ENCODE measurements at places on chromosomes 1 and 21.
A peak's percentile ranks its signal among the peaks of the same experiment; 100 is the strongest.

- peak; percentile 63 for DNase-seq
Observed at GRCh38 chr1:41432481-41433280, 51.8 kb downstream of the EDN2 start.

DNA sequence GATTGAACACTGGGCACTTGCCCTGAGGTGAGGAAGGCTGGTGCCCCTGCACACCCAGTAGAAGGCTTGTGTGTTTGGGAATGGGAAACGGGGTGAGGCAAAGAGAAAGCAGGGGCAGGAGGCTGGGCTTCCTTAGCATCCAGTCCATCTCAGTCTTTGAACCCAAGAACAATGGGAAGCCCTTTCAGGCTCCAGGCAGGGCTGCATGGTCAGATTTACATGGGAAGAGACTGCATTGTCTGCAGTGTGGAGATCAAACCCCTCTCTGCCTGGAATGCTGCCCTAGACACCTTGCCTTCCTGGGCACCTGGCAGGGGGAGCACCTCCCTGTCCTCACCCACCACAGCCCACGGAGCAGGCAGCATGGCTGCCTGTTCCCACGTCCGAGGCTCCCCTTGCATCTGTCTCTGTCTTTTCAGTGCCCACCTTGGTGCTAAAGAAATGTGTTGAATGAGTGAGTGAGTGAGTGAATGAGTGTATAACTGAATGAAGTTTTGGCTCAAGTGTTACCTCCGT, 268.5 kb downstream of the GRIK3 start:
- no peak for DNase-seq

- DNase-seq = no peak
Observed at GRCh38 chr1:110878591-110878990, 5.6 kb downstream of the CD53 start.

DNA sequence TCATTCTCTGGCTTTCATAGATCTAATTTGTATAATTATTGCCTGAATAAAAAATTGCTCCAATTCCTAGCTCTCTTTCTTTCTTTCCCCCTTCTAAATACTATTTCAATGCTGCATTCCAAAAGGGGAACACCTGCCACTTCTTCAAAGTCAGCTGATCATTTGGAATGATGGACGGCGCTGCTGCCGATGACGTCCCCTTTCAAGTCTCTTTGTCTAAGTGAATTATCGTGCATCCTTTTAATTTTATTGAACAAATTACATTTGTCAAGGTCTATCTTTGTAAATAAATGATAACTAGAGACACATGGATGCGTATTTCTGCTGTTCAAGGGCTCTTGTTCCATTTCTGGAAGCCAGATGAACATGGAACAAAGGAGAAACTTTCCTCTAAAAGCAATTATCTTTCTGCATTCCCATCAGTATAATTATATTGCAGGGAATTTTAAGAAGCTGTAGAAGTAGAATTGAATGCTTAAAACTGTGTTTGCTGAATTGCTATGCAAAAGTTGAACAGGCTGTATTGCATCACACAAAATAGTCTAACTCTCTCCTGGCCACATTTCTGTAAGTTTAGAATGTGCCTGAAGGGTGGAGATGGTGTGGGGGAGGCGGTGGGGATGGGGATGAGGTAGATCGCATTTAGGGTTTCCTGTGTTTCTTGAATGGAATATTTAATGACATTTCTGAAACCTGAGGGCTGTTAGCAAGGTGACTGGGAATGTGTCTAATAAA, 191.9 kb upstream of the LMO4 start:
- DNase-seq = no peak

- no peak for DNase-seq
Observed at GRCh38 chr1:8925406-8925805, 20.3 kb upstream of the CA6 start.

GRCh38 chr1:201649761-201650622, 111.1 kb downstream of the NAV1 start:
- DNase-seq = no peak

- no peak for DNase-seq
Observed at GRCh38 chr21:28669321-28669720, 323.4 kb downstream of the LTN1 start.

DNA sequence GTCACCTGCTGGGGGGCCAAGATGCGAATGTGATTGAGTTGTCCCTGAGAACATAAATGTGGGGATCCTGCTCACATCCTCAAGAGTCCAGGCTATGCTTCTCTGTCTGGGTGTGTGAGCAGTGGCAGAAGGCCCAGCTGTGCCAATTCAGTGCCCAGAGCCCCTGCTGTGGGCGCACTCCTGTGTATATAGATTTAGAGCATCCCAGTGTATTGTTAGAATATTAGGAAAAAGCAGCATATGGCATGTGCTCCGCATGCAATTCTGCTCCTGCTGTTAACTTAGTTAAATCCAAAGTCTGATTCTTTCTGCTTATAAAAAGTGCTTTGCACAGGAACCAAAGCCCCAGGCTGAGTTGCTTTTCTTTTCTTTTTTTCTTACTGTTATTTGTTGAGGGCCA, 37.8 kb downstream of the FAM78B start:
- no peak for DNase-seq

DNA sequence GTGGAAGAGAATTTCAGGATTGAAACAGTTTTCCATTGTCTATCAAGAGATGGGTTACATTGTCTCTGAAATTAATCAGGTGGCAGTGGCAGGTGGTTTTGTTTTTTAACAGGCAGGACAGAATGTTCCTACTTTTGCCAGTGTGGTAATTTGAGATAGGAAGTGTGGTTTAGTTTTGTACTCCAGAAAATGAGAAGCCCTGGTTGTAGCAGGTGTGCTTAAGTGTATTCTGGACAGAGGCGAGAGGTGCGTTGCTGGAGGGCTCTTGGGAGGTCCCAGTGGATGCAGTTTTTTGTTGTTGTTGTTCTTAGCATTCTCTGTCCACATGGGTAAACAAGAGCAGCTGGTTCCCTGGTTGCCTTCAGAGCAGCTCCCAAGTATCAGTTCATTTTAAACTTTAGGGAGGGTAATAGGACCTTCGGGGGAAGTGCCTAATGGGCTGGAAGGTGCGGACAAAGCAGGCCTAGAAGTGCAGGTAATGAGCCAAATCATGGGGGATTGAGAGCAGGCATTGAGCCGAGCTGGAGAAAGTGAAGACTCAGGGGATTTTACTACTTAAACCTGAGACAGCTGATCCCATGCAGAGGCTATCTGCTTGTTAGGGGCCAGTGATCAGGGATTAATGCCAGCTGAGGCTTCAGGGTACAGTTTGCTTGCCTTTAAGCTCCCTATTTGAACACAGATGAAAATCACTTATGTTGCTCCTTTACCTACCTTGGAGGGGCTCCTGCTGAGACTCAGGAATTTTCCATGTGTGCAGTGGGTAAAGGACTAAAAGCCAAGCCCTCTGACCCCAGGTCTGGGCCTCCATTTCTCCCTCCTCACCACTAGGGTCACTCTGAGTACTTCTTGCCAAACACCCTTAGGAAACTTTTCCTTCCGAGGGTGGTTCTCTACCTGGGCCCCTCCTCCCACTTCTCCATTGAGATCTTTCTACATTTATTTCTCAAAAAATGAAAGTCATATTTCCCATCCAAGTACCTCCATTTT, 6.1 kb downstream of the PFKFB2 start:
- DNase-seq = no peak

- DNase-seq = no peak
Observed at GRCh38 chr21:44415073-44416025, 40.0 kb upstream of the LRRC3 start.

GRCh38 chr1:17207966-17208418, 3.1 kb downstream of the PADI1 start:
- no peak for DNase-seq

- DNase-seq = no peak
Observed at GRCh38 chr1:17739050-17739449, 16.1 kb upstream of the ACTL8 start.

DNA sequence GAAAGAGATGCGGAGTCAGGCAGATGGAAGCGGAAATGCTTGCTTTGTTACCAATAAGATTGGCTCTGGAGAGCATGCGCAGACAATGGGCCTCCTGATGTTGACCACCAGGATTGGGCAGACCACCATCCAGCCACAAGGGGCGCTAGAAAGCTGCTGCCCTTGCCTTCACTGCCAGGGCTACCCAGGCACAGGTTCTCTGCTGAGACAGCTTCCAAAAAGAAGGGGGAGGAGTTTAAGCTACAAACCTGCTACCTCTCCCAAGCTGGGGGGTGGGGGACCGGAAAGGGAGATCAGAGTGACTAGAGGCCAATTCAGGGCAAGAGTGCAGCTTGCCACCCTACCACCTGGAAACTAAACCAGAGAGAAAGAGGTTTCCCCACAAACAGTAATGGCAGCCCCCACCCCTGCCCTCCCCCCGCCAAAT, 369.7 kb downstream of the RRAGC start:
- DNase-seq = no peak

DNA sequence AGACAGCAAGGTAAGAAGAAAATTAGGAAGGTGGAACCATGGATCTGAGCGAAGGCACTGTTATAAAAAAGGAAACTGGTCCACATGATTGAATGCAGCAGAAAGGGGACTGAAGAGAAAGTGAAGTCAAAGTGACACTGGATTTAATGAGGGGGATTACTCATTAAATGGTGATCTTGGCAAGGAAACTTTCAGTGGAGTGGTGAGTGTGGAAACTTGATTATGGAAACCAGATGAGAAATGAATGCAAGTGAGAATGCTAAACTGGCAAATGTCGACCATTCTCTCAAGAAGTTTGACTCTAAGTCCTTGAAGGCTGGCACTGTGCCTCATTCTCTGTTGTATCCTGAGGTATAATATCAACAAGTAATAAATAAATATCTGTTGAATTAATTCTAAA, 23.3 kb downstream of the COLGALT2 start:
- no peak for DNase-seq

- no peak for DNase-seq
Observed at GRCh38 chr1:13732971-13733667, 33.1 kb downstream of the PRDM2 start.

DNA sequence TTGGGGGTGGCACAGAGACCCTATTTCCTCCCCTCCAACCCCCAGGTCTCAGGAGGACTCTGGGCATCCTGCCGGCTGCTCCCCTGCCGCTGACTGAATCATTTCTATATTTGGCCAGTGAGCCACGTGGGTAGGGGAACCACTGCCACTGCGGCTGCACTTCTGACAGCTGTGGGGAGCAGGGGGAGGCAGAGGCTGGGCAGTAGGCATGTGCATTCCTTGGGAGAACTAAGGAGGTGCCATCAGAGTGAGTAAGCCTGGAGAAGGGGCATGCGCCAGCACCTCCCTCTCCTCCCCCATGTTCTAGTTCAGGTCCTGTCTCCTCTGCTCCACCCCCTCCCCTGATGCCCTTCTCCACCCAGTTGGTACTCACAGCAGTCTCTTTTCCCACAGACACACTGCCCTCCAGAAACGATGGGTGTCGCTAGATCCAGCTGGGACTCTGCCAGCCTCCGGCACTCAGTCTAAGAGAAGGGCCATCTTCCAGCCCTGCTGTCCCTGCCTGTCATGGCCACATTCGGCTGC, 12.0 kb downstream of the PPFIA4 start:
- no peak for DNase-seq

- no peak for DNase-seq
Observed at GRCh38 chr21:45289655-45290515, 2.2 kb upstream of the POFUT2 start.

- DNase-seq = peak; percentile 86
Observed at GRCh38 chr1:115595279-115596079, 46.3 kb upstream of the VANGL1 start.

GRCh38 chr1:186094172-186094571, 280.9 kb downstream of the TPR start:
- no peak for DNase-seq

- DNase-seq = no peak
Observed at GRCh38 chr1:172276120-172276818, 144.2 kb upstream of the C1orf105 start.

DNA sequence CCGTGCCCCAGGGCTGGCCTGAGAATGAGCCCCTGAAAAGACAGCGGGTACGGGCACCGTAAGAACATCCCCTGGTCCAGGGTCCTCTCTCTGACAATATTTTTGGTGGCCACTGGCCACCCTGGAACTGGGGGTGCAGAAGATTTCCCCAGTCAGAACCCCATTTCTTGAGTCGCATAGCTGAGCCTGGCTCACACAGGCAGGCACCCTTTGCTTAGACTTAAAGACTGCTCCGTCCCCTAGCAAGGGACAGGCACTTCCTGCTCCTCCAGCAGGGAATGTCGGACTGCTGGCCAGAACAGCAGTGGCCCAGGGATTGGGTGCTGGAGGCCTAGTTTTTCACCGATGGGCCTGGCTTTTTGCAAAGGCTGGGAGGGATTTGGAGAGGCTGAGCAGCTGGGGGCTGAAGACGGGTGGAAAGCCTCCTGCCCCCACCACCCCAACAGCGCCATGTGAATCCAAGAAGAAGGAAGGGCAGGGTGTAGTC, 4.3 kb downstream of the OLIG2 start:
- DNase-seq = no peak

- DNase-seq = no peak
Observed at GRCh38 chr1:163773396-163773795, 451.6 kb downstream of the NUF2 start.
